ENCODE measurements at places on chromosomes 5 and 9.
A peak's percentile ranks its signal among the peaks of the same experiment; 100 is the strongest.

- peak; percentile 85 for DNase-seq
Observed at GRCh38 chr9:97176206-97176605, 131.3 kb upstream of the CCDC180 start.

GRCh38 chr9:93292288-93292615 lies 108.3 kb downstream of the WNK2 start:
- no peak for DNase-seq

DNA sequence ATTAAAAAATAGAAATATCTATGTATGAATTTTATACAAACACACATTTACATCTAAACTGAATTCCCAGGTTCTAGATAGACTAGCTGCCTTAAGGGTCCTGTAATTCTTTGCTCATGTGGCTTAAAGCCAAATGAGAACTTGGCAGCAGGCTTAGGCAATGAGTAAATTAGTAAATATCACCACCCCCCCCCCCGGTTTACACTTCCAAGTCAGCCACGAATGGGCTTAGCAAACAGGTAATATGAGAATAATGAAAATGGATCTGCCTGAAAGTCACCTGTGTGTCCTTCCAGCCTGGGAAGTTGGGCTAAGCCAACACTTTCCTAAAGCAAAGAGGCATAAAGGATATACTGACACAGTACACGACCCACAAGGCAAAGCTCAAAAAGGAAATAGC lies 108.6 kb downstream of the KLHL3 start:
- DNase-seq = peak; percentile 73

DNA sequence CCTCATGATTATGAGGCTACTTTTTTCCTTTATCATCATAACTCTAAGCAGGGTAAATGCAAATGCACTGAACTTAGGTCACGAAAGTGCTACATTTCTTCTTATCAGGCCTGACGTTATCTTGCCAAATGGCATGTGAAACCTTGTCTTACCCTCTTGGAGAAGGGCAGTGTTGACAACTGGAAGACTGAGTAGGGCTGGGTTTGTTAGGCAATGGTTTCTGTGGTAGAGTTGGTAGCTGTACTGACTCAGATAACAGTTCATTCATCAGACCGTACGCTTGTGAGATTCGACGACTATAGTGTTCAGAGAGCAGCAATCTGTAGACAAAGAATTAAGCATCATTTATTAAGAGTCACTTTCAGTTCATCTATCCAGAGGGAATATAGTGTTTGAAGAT lies 127.7 kb downstream of the CPLANE1 start:
- no peak for DNase-seq

- DNase-seq = no peak
Observed at GRCh38 chr9:5850724-5851122, 17.8 kb upstream of the ERMP1 start.

DNA sequence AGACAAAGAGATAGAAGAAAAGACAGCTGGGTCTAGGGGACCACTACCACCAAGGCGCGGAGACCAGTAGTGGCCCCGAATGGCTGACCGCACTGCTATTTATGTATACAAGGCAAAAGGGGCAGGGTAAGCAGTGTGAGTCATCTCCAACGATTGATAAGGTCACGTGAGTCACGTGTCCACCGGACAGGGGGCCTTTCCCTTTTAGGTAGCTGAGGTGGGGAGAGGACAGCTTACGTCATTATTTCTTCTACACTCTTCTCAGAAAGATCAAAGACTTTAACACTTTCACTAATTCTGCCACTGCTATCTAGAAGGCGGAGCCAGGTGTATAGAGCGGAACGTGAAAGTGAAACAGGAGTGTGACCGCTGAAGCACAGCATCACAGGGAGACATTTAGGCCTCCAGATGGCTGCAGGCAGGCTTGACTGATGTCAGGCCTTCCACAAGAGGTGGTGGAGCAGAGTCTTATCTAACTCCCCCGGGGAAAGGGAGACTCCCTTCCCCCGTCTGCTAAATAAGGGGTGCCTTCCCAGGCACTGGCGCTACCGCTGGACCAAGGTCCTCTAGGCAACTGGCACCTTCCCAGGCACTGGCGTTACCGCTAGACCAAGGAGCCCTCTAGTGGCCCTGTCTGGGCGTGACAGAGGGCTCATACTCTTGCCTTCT lies 6.1 kb upstream of the PRR16 start:
- DNase-seq = no peak

DNA sequence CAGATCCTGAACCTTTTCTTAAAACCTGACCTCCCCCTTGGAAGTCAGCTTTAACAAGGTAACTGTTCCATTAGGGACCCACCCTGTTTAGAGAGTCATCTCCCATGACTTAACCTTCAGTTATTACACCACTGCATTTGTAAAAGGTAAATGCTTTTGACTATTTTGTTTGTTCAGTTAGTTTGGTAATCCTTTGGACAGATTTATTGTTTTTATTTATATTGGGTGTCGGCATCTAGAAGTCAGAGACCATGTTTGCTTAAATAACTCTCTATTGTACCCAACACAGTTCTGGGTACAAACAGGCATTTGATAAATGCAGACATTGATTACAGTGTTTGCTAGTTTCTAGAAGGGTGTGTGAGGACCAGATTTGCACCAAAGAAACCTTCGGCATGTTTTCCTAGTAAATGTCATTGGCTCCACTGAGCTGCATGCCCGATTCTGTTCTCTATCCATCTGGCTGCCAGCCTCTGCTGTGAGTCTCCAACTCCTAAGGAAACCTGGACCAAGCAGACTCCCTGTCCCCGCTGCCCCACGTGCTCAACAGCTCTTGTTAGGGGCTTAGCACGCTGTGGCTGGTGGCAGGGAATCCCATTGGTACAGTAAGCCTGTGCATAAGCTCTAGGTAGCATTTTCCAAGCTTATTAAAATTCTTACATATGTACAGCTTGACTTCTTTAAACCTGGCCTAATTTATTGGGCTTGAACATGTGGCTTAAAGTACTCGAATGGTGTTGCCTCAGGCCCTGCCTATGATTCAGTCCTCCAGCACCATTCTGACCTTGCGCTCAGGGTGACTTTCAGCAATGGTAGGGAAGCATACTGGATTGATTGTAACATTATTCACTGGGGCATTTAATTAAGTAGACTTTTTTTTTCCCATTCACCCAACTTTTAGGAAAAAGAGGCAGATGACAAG lies 6.6 kb downstream of the PCBD2 start:
- DNase-seq = no peak

DNA sequence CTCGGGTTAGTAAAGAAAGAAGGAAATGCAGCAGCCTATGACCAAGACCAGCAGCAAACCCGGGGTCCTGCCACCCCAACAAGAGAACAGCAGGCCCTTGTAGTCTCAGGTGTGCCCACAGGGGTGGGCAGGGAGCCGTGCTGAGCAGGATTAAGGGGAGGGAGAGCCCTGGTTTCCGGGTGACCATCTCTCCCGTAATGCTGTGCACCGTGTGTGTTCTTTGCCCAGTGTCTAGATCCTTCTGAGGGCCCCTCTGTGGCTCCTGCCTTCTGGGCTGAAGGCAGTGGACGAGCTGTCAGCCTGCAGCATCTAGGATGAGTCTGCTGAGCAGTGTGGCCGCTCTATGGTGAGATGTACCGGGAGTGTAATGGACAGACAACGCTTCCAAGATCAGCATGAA lies 12.7 kb upstream of the PLEKHG4B start:
- DNase-seq = no peak

- DNase-seq = no peak
Observed at GRCh38 chr9:93960221-93960970, 5.2 kb upstream of the BARX1 start.

GRCh38 chr9:136019041-136019680 lies 58.0 kb upstream of the UBAC1 start:
- no peak for DNase-seq

DNA sequence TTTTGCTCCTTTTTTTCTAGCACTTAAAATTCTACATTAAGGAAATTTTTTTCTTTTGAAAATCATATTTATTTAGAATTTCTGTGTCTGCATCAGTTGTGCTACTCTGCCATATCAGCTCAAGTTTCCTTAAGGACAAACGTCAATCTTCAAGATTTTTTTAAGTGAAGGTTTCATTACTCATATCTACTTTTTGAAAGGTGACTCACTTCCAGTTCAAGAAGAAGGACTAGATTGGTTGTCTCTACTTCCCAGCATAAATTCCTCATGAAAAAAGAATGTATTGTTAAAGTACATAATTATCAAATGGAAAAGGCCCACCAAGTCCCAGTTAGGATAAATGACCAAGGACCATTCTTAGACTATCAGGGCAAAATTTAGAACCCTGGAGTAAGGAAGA lies 626.5 kb downstream of the DMRTA1 start:
- no peak for DNase-seq

DNA sequence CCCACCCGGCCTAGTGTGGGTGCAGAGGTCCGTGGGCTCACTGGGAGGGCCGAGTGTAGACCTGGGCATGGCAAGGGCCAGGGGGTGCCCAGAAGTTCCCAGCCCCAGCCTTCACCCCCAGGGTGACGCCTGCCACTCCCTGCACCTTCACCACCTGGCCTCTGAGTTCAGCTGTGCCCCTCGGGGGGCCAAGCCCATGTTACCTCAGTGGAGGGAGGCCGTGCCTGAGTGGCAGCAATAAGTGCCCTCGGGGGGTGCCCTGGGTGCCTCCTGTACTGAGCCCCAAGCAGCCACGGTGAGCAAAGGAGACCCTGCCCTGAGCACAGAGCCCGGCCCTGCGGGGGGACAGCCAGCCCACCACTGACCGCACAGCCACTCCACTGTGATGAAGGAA lies 10.3 kb upstream of the FCN2 start:
- no peak for DNase-seq

DNA sequence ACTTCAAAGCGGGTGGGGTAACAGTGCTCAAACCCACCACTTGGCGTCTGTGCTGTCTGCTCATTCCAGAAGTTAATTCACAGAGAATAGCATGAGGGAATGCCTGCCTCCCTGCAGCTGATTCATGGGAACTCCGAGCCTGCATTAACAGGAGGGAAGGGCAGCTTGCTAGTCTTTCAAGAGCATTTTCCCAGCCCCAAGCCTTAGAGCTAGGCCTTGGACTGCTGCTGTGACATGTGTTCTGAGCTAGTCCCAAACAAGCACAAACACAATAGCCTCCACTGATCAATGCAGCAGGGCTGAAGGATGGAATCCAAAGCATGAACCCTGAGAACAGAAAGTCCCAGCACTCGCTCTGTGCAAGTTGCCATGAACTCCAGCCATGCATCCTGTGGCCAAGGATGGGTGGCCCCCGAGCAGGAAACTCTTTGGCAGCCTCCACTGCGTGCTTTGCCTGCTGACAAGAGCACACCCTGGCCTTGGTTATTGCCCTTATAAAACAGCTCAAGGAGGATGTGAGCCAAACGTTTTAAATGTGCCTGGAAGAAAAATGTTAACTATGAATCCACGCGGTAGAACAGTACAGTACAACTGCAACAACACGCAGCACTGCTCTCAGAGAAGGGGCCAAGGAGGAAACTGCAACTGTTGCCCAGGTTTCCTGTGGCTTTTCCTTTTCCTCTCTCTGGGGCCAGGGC lies 653.1 kb upstream of the KLF4 start:
- DNase-seq = no peak

GRCh38 chr5:147784146-147784987 lies 1.8 kb upstream of the JAKMIP2 start:
- DNase-seq = no peak

DNA sequence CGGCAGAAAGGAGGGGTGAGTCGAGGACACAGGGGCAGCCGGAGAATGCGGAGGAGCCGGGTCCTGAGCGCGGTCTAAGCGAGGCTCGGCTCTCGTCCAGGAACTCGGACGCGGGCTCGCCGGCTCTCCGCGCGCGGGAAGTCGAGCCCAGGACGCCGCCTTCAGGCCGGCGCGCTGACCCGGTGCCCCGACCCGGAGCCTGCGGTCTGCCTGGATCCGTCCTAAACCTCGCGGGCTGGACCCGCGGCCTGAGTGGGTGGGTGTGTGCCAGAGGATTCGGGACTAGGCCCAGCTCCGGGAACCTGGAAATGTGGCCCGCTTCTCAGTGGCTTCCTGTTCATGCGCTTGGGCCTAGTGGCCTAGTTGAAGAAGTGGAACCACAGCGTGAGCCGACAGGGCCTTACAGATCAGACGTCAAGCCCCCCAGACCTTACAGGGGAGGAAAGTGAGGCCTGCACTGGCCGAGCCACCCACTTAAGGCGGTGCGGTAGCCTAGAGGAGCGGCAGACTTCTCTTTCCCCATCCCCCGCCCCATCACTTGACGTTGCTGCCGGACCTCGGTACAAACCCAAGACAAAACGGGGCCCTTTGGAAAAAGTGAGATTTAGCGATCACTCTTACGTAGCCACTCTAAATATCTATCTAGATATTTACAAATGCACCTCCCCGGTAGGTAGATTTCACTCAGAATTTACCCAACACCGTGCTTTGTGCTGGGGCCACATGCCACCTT lies 1.2 kb downstream of the CDKN2B-AS1 start:
- peak; percentile 30 for DNase-seq

DNA sequence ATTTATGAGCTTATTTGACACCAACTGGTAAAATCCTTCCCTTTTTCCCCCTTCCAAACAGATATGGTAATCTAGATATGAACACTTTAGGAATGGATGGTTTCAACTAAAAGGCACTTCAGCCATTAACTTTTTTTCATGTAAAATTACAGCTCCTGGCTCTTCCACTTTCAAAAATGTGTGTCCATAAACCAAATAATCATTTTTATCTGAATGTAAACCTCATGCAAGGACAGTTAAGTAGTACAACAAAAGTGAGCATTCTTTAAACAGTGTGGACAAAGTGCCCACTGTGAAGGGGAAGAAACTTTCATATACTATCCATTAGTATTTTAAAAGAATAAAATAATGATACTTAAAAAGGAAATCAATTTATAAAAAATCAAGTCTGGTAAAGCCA lies 17.2 kb downstream of the RAB14 start:
- no peak for DNase-seq

DNA sequence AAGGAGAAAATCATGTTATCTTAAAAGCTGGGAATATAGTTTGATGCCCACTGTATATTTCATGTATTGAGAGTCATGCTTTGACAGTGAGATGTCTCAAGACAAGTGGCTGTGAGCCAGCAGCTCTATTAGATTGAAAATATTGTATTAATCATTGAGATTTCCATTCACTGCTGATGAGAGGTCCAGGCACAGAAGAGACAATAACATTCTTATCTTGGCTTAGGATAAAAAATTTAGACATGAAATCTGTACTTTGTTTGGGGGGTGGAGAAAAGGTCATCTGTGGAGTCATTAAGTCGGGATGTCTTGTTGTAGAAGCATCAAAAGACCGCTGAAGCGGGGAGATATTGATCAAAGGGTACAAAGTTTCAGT lies 97.9 kb upstream of the EQTN start:
- no peak for DNase-seq

- DNase-seq = no peak
Observed at GRCh38 chr5:89117124-89117644, 234.2 kb upstream of the MEF2C start.

GRCh38 chr5:20559845-20560244 lies 571.8 kb upstream of the CDH18 start:
- DNase-seq = no peak
